ENCODE measurements at places on chromosomes 2 and 18.

GRCh38 chr2:68839260-68839833 is 31.9 kb downstream of the BMP10 start:
- DNase-seq, result no peak

DNA sequence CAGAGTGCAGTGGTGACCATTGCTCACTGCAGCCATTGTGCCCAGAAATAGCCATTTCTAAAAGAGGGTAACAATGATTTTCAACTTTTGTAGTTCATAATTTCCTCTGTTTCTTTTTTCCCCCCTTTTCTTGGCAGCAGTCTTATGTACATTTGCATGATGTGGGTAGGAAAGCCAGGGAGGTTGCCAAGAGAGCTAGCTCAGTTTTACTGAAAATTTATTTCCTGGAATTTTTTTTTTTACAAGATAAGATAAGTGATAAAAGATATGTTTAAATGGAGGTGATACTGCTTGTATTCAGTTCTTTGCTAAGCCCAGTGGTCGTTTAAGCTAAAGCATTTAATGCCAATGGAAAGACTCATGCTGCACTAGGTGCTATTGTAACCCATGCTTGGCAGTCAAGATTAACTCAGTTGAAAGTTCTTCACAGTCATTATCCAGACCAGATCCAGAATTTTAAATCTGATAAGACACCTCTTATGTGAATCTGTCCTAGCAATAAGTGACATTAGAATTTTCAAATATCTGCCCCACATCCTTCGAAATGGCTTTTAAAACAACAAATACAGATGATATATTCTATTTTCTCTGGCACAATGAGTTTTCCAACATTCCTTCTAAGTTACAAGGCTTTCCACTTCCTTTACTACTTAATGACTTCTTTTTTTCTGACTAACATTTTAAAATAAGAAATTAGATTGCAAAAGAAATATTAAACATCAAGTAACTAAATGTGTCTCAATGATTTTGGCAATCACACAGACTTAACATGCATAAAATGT is 4.4 kb upstream of the ATP8B1 start:
- no peak for DNase-seq

- DNase-seq, result no peak
Measured at GRCh38 chr2:108853421-108853820, 66.8 kb downstream of the CCDC138 start.

GRCh38 chr2:183543222-183543621 is 419.0 kb downstream of the NUP35 start:
- no peak for DNase-seq

GRCh38 chr2:131042148-131042775 is 51.0 kb downstream of the FAM168B start:
- DNase-seq, result no peak

- no peak for DNase-seq
Measured at GRCh38 chr2:142030735-142031134, 100.1 kb downstream of the LRP1B start.

DNA sequence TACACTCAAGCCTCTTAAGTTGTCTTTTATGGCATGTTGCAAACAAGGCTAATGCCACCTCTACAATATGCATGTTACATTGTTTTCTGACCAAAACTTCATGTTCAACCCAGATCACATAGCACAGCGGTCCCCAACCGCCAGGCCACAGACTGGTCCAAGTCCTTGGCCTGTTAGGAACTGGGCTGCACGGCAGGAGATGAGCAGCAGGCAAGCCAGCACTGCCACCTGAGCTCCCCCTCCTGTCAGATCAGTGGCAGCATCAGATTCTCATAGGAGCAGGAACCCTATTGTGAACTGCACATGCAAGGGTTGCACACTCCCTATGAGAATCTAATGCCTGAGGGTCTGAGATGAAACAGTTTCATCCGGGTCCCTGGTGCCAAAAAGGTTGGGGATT is 324.8 kb upstream of the CHAC2 start:
- DNase-seq, result no peak

GRCh38 chr2:120476141-120476540 is 130.2 kb downstream of the INHBB start:
- DNase-seq, result no peak

GRCh38 chr2:12032975-12033374 is 286.5 kb downstream of the LPIN1 start:
- no peak for DNase-seq

GRCh38 chr2:223196331-223196730 is 144.3 kb downstream of the KCNE4 start:
- DNase-seq, result no peak

- DNase-seq, result no peak
Measured at GRCh38 chr2:196486146-196486545, 153.4 kb upstream of the CCDC150 start.

- no peak for DNase-seq
Measured at GRCh38 chr18:65620076-65620696, 130.6 kb upstream of the CDH7 start.

DNA sequence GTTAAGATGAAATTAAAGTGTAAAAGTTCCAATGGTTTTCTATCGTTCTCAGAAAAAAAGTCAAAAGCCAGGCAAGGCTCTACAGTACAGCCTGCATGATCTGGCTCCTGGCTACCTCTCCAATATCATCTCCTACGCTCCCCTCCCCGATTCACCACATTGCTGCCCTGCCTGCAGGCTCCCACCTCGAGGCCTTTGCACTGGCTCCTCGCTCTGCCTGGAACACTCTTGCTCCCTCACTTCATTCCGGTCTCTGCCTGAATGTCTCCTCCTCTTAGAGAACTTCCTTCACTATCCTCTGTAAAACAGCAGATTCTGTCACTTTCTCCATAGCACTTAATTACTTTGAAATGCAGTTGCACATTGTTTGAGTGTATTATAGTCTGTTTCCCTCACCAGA is 72.5 kb downstream of the KLF7 start:
- no peak for DNase-seq

GRCh38 chr2:201607568-201607967 is 35.7 kb downstream of the TMEM237 start:
- DNase-seq, result no peak

DNA sequence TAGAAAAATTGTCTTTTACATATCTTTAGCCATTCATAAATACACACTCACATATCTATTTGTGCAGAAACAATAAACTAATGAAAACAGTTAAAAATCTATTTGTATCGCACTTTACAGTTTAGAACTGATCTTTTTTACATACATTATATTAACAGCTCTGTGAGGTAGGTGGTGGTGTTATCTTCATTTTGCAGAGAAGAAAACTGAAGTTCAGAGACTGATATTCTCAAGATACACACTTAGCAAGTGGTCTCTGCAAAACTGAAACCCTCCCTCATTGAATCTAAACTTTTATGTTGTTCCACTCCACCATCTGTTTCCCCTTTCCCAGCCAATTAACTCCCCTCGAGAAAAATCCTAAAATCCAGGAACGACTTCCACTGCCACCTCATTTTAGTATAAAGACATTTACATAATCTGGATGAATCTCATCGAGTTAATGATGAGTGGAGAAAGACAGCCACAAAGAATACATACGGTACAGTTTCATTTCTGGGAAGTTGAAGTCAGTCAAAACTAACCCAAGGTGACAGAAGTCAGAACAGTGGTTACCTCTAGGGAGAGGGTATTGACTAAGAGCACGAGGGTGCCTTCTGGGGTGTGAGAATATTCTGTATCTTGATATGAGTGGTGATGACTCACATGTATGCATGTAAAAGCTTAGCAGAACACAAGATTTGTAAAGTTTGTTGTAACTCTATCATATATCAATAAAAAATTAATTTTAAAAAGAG is 524.2 kb upstream of the TCF4 start:
- no peak for DNase-seq

DNA sequence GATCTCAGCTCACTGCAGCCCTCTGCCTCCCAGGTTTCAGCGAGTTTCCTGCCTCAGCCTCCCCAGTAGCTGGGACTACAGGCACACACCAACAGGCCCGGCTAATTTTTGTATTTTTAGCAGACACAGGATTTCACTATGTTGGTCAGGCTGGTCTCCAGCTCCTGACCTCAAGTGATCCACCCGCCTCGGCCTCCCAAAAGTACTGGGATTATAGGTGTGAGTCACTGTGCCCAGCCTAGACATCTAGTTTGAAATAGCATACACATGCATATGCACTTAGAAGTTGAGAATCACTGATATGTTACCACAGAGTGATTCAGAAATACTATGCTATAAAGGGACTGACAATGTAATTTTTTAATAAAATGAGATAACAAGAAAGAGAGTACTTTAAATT is 69.8 kb upstream of the CDKL4 start:
- no peak for DNase-seq

- no peak for DNase-seq
Measured at GRCh38 chr2:150282771-150283371, 204.6 kb downstream of the RND3 start.

GRCh38 chr18:74149878-74150277 is 1.6 kb downstream of the TIMM21 start:
- no peak for DNase-seq

GRCh38 chr2:171788316-171788993 is 101.2 kb downstream of the DYNC1I2 start:
- no peak for DNase-seq

DNA sequence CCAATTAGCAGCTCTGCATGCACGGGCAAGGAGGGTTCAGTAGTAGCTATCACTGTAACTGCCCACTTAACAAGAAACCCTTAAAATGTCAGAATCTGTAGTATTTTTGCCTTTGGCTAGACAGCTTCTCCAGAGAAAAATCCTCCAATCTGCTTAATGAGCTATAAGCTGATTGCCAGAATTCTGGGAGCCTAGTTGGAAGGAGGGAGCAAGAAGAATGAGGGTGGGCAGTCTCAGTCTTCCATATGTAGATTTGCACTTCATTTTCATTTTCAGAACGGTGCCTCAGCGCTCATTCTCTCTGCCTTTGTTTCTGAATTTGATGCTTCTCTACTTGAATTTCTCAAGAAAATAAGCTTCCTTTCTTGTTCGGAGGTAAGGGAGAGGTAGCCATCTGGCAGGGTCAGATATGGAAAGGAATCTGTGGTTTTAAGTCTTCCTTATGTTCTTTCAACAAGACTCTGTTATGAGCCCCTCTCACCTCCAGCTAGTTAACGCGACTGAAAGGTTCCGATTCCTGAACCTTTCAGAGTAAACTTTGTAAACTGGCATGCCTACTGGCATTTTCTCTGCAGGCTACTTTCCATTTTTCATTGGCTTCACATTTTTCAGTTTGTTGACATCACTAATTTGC is 53.5 kb downstream of the HNRNPLL start:
- no peak for DNase-seq

All from activated T-helper 1 cell treated with anti-CD3 and anti-CD28 coated beads, Interleukin-2, amount 50 U/mL, for 16 hours (primary cell).